ENCODE measurements at places on chromosomes 13 and 19.

GRCh38 chr19:16262618-16263017 lies 62.0 kb upstream of the KLF2 start:
- ATAC-seq: no peak

GRCh38 chr13:43316281-43316680 lies 292.9 kb downstream of the DNAJC15 start:
- no peak for ATAC-seq

DNA sequence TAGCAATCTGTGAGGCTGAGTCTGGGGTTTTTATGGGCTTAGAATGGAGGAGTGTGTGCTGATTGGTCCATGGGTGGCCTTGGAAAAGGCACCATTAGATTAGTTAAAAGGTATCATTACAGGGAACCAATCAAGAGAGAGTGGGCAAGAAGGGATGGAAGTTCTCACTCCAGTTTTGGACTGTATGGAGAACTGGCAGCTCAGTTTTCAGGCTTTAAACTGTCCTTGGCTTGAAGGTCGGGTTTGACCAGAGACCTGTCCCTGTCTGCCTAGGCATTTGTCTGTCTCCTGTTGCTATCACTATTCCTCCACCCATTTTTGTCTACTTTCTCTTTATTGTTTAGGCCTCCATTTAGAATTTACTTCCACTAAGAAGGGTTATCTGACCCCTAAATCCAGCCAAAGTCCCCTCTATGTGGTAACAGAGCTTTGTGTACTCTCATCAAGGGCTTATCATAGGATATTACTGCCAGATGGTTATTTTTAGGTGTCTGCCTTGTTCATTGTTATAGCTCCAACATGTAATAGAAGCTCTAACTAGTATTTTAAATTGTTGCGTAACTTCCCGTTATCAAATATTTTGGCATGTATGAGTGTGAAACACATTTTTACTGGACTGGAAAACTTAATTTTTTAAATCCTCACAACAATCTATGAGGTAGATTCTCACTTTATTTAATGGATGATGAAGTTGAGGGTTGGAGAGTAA lies 133.3 kb upstream of the SLC10A2 start:
- no peak for ATAC-seq

DNA sequence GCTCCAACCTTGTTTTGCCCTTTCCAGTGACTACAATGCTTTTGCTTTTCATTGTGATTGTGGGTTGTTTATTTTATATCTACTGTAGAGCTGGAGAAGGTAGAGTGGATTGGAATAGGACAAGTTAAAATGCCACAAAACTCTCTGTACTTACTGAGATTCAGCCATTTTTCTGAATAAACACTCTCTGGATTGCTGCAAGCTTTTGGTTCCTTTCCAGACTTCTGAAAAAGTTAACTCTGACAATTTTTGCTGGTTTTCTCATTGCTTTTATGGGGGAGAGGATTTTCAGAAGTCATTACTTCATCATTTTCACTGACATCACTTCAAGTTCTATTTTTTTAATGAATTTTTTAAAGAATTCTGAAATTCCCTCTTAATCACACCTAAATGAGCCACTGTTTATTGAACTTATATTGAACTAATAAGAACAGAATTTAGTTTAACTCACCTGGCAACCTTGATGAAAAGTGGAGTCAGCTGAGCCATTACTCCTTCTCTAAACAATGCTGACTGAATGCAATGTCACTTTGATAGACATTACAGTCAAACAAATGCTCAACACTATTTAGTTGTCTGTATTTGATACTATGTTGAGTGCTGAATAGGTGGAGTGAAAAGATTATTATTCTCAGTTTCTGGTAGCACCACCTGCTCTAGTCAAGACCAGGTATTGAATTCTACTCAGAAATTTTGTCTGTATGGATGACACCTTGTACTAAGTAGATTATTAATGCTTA lies 303.5 kb downstream of the DLEU7 start:
- no peak for ATAC-seq

DNA sequence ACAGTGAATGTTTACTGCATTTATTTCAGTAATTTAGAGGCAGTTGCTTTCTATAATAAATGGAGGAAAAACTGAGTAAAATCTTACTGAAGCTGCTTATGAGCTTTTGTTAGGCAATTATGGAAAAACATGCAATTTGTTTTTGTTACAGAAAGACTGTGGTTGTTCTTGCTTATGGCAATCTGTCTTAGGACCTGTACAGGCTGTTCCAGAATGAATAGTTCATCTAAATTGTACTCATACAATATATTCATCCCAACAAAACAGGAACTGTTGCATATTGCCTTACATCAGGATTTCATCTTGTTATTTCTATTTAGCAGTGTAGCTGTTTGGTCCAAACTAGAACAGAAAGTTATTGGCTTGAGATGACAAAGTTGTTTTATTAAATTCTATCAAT lies 199.2 kb downstream of the NALCN start:
- ATAC-seq: no peak

DNA sequence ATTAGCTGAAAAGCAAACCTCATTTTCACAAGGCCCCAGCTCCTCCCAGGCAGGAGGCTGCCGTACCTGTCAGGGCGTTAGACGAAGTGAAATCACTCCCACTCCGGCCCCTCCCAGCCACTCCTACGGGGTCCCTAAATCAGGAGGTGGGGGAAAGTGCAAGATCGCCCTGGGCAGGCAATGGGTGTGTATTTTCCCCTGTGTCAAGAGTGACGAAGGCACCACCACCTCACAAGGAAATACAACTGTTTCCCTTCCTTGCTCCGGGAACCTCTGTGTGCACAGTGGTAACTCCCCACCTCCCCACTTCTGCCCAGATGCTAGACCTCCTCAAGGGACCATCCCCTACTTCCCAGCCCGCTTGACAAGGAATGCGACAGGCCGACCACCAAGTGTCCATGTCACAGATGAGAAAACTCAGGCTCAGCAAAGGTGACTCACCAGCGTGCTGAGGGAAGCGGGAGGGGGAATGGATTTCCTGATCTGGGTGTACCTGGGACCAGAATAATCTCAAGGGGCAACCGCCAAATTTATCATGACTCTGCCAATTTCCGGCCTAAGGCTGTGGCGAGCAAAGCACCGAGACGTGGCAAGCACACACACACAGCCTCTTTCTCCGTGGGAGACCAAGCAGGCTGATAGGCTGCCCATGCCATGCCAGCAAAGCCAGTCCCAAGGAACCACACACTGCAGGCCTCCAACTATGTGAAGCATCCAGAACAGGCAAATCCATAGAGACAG lies 7.3 kb downstream of the PPP6R1 start:
- peak; percentile 37 for ATAC-seq

DNA sequence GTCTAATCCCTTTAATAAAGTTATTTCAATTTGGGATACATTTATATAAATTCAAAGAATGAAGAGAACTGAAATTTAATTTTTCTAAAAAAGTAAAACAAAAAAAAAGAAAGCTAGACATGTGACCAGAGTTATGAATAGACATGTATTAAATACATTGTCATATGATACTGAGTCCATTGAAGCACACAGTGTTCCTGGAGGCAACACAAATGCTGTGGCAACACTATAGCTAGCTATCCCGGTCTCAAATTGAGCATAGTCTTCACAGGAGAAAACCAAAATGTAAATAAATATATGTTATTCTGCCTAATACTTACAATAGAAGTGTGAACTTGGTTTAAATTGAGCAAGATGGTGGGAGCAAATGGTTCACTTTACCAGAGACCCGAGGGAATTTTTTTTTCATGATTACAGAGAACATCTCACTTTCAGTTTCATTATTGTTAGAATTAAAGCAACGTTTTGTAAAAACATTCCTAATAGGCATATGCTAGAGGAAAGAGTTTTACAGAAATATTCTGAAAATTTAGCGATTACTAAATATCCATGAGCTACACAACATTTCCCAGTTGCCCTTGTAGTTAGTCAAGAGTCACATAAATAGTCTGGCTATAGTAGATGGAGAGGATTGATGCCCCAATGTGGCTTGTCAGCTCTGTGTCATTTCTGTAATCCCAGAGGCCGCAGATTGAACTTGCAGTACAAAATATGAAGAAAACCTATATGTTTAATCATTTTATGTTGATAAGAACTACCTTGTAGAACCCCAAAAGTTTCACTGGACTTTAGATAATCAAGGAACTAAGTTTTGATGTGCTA lies 775.7 kb upstream of the SPRY2 start:
- no peak for ATAC-seq

DNA sequence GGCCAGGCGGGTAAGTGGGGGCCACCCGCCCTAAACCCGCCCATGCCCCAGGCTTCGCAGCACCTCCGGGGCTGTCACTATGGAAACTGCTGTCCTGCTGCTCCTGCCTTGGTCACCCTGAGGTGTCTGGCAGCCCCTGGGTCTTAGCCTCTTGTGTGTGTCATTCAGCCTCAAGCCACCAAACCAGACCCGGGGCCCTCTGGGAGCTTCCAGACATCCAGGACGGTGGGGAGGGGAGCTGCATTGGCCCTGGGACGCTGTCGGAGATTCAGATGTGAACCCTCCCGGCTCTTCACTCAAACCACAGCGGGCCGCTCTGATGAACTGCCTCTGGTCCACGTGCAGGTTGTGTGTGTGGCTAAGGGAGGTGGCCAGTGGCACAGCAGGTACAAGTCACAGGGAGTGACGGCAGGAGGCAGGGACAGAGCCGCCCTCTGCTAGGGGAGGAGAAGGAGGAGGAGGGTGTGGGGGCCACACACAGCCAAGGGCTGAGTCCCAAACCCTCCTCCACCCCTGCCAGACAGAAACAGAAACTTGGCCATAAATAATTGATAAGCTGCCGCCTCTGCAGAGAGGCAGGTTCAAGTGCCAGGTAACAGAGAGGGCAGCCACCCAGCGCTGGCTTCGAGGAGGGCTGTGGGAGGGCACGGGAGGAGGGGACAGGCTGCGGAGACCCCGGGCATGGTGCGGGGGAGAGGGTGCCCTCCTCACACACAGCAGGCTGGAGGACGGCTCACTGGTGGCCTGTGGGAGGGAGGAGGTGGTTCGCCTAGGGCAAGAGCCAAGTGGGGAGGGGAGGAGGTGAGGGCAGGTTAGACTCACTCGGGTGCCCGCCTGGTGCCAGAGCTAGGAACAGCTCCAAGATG lies 8.0 kb downstream of the NANOS3 start:
- ATAC-seq: no peak

All from stimulated activated memory B cell treated with anti-CD40 and anti-IgM and Interleukin-4, amounts not matched to agents 10 μg/mL and 1 μg/mL and 100 μg/mL, for 72 hours (primary cell).